Chondrocyte (in vitro differentiated cells): ENCODE measurements at places on chromosomes 11 and 22.

GRCh38 chr11:110093407-110094297, 460 bp downstream of the ZC3H12C start:
- H3K27me3 ChIP-seq, result no peaks in the 10 kb centered on the region
- H3K4me1 ChIP-seq, result peaks cover 36% of the 10 kb centered on the region
- no peaks in the 10 kb centered on the region for H3K36me3 ChIP-seq

DNA sequence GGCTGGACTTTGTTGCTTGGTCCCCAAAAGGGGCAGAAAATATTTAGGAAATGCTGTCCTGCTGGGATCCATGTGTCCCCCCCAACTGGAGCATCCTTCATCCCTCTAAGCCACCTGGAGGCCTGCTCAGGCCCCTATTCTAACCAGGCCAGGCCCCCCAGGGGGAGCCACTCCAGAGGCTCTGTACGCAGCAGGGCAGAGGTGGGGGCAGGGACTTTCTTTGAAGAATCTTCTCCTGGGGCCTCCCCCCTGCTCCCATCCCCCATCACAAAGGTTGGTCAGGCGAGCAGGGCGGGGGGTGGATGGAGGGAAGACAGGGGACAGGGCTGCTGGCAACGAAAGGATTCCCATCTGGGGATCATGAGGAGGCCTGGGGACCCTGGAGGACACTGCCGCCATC, 170.8 kb downstream of the MN1 start:
- H3K4me1 ChIP-seq, result peaks cover 9% of the 10 kb centered on the region
- no peak overlapping the region for H3K4me3 ChIP-seq
- H3K36me3 ChIP-seq, result no peaks in the 10 kb centered on the region
- no peak overlapping the region for H3K27ac ChIP-seq

GRCh38 chr11:90284171-90284570, 61.3 kb upstream of the CHORDC1 start:
- no peaks in the 10 kb centered on the region for H3K4me1 ChIP-seq
- no peak overlapping the region for H3K27ac ChIP-seq
- H3K27me3 ChIP-seq, result peaks cover 17% of the 10 kb centered on the region
- no peaks in the 10 kb centered on the region for H3K36me3 ChIP-seq
- no peak for DNase-seq

- H3K4me3 ChIP-seq, result no peak overlapping the region
- H3K36me3 ChIP-seq, result peaks cover 9% of the 10 kb centered on the region
- no peak for DNase-seq
- H3K27ac ChIP-seq, result no peak overlapping the region
- H3K4me1 ChIP-seq, result peaks cover 56% of the 10 kb centered on the region
These were observed 10.3 kb downstream of the VPS37C start for GRCh38 chr11:61150706-61151544.

GRCh38 chr11:32752001-32752400, 42.5 kb downstream of the CCDC73 start:
- H3K4me3 ChIP-seq, result no peak overlapping the region
- H3K27me3 ChIP-seq, result peaks cover 6% of the 10 kb centered on the region
- no peak for DNase-seq

- H3K27me3 ChIP-seq, result no peaks in the 10 kb centered on the region
- peak overlapping the region; percentile 29 for H3K27ac ChIP-seq
- no peak overlapping the region for H3K4me3 ChIP-seq
- DNase-seq, result no peak
- H3K36me3 ChIP-seq, result peaks cover 2% of the 10 kb centered on the region
These were observed 126.8 kb downstream of the LARGE1 start for GRCh38 chr22:33793475-33793874.

DNA sequence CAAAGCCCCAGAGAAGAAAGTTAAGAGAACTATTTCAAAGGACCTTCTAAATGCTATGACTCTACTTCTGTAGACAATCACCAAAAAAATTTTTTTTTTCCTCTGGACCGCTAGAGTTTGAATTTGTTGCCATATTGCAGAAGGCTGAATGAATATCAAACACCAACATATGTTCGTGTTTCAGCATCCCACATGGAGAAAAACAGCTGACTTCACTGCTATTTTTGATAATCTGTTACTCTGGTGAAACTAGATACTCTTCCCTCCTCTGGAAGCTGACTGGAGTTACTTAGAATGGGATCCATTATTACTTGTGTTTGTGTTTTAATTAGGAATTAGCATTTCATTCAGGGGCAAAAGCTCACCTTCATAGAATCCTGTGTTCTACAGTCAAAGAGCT, 447.0 kb downstream of the AASDHPPT start:
- H3K27ac ChIP-seq, result no peak overlapping the region
- H3K4me3 ChIP-seq, result no peak overlapping the region
- peaks cover 7% of the 10 kb centered on the region for H3K27me3 ChIP-seq
- no peak for DNase-seq

GRCh38 chr11:19679952-19680828, 32.4 kb upstream of the NAV2 start:
- no peaks in the 10 kb centered on the region for H3K27me3 ChIP-seq
- peaks cover 44% of the 10 kb centered on the region for H3K4me1 ChIP-seq
- H3K36me3 ChIP-seq, result no peaks in the 10 kb centered on the region
- peak overlapping the region; percentile 95 for H3K27ac ChIP-seq

DNA sequence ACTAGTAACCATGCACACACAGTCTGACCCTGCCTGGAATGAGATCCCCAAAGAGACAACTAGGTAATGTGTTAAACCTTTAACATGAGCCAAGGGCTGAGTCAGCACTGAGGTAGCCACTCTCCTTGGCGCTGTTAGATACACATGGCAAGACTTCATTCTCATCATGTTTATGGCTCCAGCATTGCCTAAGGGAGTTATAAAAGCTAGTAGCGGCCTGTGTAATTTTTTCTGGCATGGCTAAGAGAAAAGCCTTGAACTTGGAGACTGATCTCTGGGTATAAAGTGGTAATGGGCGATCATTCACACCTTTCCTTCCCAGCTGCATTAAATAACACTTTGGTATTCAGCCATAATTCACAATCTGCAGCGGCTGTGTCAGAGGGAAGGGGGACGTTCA, 779.7 kb upstream of the LRRC4C start:
- no peak overlapping the region for H3K4me3 ChIP-seq
- H3K27me3 ChIP-seq, result no peaks in the 10 kb centered on the region
- no peaks in the 10 kb centered on the region for H3K36me3 ChIP-seq
- no peaks in the 10 kb centered on the region for H3K4me1 ChIP-seq

DNA sequence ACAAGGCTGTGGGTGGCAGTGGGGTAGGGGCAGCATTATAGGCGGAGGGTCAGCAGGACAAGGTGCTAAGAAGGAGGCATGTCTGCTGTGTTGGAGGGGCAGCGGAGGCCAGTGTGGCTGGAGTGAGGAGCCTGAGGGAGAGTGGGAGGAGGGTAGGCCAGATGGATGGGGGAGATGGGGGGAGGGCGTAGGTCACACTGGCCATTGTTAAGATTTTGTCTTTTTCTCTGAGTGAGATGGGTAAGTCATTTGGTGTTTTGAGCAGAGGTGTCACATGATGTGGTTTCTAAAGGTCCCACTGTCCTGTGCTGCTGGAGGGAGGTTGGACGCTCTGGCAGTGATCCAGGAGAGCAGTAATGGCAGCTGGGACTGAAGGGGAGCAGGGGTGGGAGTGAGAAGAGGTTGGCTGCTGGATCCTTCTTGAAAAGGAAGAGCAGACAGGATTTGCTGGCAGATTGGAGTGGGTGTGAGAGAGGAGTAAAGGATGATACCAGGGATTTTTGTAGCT, 9.8 kb downstream of the PPP6R3 start:
- no peaks in the 10 kb centered on the region for H3K27me3 ChIP-seq
- H3K36me3 ChIP-seq, result no peaks in the 10 kb centered on the region
- DNase-seq, result no peak
- peak overlapping the region; percentile 92 for H3K27ac ChIP-seq
- no peak overlapping the region for H3K4me3 ChIP-seq
- H3K4me1 ChIP-seq, result peaks cover 76% of the 10 kb centered on the region

- no peaks in the 10 kb centered on the region for H3K36me3 ChIP-seq
- H3K4me3 ChIP-seq, result no peak overlapping the region
- peaks cover 4% of the 10 kb centered on the region for H3K4me1 ChIP-seq
These were observed 96.5 kb downstream of the RRM1 start for GRCh38 chr11:4191031-4191571.

- H3K27me3 ChIP-seq, result no peaks in the 10 kb centered on the region
- no peaks in the 10 kb centered on the region for H3K36me3 ChIP-seq
- no peak for DNase-seq
- H3K4me3 ChIP-seq, result no peak overlapping the region
- no peaks in the 10 kb centered on the region for H3K4me1 ChIP-seq
- H3K27ac ChIP-seq, result no peak overlapping the region
These were observed 94.0 kb upstream of the FOLH1 start for GRCh38 chr11:49302360-49302759.

GRCh38 chr11:125141686-125142535, 22.6 kb upstream of the PKNOX2 start:
- H3K27me3 ChIP-seq, result no peaks in the 10 kb centered on the region
- H3K36me3 ChIP-seq, result no peaks in the 10 kb centered on the region
- H3K27ac ChIP-seq, result no peak overlapping the region
- no peak for DNase-seq
- H3K4me1 ChIP-seq, result peaks cover 23% of the 10 kb centered on the region

- H3K4me3 ChIP-seq, result no peak overlapping the region
- no peak overlapping the region for H3K27ac ChIP-seq
- DNase-seq, result no peak
- no peaks in the 10 kb centered on the region for H3K36me3 ChIP-seq
- H3K4me1 ChIP-seq, result peaks cover 35% of the 10 kb centered on the region
These were observed 13.1 kb downstream of the C1QTNF6 start for GRCh38 chr22:37174964-37175363.
